ENCODE measurements at places on chromosomes 16 and 17. TPM values are rescaled to one million over a fixed set of nuclear protein-coding genes. Genes with fewer than 3 reads are reported as not detected.

DNA sequence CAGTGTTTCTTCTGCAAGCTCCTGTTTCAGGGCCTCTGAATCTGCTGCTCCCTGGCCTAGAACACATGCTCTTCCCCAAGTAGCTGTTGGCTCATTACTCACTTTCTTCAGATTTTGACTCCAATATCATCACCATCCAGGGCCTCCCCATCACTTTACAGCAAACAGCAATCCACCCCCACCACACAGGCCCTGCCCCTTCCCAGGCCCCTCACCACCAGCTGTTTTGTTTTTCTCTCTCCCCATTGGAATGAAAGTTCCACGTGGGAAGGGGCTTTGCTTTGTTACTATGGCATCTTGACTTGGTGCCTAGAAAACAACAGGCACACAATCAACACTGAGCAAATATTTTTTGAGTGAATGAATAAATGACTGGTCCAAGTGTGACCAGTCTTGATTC, 4.0 kb downstream of the TMEM170A start:
- no peak for DNase-seq

GRCh38 chr16:54697677-54698076, 233.0 kb upstream of the IRX5 start:
- DNase-seq = no peak

DNA sequence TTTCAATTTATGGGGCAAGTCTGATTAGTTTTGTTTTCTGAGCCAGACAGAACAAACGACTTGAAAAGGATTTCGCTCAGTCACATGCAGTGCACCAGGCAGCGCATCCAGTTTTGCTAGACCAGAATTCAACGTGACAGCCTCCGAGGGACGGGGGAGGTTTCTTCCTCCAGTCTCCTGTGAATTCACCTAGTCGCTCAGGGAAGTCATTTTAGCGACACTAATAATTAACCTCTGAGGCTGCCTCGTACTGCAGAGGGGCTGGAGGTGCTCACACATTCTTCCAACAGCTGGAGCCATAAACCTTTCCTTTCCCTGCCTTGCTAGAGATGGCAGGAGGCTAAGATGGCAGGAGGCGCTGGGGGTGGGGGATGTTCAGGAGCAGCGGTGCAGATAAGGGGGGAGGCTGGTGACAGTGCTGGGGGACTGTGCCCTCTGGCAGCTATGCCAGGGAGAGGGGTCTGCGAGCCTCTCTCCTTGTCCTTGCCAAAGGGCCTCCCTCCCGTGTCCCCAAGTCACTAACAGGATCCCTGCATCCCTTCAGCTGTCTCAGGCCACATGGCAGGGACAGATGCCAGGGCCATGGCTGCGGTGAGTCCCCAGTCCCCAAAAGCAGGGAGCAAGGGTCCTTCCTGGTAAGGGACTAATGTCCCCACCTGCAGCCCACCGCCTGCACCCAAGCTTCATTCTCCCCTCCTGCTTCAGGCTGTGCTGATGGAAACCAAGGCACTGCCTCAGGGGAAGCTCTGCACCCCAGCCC, 24.0 kb downstream of the MXRA7 start:
- no peak for DNase-seq

DNA sequence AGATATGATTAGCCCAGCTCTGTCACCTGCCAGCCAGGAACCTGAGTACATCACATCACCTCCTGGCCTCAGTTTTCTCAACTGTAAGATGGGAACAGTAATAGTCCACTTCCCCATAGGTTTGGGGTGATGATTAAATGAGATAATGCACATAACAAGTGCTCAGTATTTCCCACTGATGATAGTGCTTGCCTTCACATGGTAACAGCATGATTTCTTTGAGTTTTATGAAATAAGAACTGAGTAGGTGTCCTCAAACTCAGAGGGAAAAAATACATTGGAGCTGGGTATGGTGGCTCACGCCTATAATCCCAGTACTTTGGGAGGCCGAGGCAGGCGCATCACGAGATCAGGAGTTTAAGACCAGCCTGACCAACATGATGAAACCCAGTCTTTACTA, 30.1 kb upstream of the SNN start:
- no peak for DNase-seq

DNA sequence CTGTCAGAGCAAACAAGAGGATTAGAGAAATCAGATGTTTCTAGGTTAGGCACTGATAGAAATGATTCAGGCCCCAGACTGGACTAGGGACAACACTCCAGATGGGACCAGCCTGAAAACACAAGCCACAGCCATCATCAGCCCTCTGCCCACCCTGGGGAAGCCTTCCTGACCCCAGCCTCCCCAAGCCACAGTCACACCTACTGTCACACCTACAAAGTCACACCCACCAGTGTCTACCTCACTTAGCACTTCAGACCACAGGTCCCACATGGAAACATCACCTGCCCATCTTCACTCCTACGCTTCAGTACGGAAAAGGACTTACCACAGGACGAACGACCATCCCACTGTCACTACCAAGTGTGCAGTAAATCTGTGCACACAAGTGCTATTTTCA, 197.9 kb downstream of the ZFHX3 start:
- DNase-seq = no peak

The HOXB3 gene
- 15.7 TPM for total RNA-seq

The MPP3 gene
- 6.9 TPM for total RNA-seq

DNA sequence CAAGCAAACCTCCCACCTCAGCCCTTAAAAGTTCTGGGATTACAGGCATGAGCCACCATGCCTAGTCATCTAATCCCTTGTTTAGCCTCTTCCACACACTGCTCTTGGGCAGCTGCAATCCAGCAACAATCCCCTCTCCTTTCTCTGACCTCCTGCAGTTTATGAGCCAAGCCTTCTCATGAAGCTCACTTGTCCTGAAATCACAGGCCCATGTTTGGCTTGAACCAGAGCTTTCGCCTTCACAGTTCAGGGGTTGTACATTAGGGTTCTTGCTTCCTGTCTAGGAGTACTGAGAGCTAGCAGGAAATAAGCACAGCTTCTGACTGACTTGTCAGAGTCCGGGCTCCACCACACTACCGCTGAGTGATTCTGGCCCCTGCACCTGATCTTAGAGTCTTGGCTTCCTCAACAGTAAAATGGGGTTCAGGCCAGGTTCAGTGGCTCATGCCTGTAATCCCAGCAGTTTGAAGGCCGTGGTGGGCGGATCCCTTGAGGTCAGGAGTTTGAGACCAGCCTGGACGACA, 16.3 kb downstream of the ERAL1 start:
- no peak for DNase-seq

Data from fibroblast of lung (primary cell).